Activated CD8-positive, alpha-beta memory T cell treated with anti-CD3 and anti-CD28 coated beads for 4 hours (primary cell): ENCODE measurements at places on chromosomes 7 and 10.

- no peak for DNase-seq
Observed at GRCh38 chr7:45573661-45574415, at the start of gene ADCY1. Gene ADCY1 (plus strand): TSS chr7:45574368. CDS start chr7:45574544, 176 bp downstream.

- no peak for DNase-seq
Observed at GRCh38 chr10:100864036-100864885, 48.5 kb upstream of the SLF2 start.

- DNase-seq, result no peak
Observed at GRCh38 chr7:91347290-91347689, 83.1 kb downstream of the FZD1 start.

DNA sequence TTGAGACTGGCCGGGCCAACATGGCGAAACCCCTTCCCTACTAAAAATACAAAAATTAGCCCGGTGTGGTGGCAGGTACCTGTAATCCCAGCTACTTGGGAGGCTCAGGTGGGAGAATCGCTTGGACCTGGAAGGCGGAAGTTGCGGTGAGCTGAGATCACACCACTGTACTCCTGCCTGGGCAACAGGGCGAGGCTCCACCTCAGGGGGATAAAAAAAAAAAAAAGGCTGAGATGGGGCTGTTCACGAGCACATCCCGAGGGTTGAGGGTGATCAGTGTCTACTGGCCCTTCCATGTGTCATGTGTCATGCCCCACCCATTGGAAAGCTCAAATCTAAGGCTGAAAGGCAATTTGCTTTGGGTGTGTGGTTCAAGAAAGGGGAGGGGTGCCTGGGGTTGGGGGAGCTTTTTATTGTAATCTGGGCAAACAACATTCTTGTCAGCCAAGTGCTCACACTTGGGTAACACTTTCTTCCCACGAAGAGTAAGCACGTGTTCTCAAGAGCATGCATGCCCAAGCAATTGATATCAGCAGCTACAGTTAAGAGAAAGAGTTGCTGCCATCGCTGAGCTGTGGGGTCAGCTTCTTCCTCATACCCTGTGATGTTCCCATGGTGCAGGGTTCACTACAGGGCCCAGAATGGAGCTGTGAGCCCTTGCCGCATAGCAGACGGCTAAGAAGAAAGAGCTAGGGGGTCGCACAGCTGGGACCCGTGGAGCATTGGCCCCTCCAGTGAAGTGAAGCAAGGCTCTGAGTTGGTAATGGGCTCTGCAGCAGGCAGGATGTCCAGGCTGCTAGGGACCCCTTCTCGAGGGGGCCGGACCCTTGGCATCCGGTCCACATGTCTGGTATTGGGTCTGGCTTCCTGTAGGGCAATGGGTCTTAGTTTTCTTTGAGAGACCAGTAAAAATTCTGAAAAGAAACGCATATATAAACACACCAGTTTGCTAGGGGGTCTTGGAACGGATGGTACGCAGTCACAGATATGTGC, 9.9 kb upstream of the ACSL5 start:
- DNase-seq, result no peak
